ENCODE measurements at places on chromosomes 16 and 17. TPM values are rescaled to one million over a fixed set of nuclear protein-coding genes. Genes with fewer than 3 reads are reported as not detected.

The SCO1 gene
- 25.2 TPM for total RNA-seq

The RMI2 gene
- total RNA-seq, result 2.1 TPM

The CDH3 gene
- 0.14 TPM for total RNA-seq

The SLC46A1 gene
- 10.1 TPM for total RNA-seq

The TNS4 gene
- not detected for total RNA-seq

The GNG13 gene
- not detected for total RNA-seq

The ANKRD40CL gene
- not detected for total RNA-seq

The STH gene
- not detected for total RNA-seq

The ZNF19 gene
- 3.0 TPM for total RNA-seq

The MYH8 gene
- 0.09 TPM for total RNA-seq

The ABCA3 gene
- total RNA-seq, result 5.3 TPM

The CHST4 gene
- not detected for total RNA-seq

The ARHGDIG gene
- 0.28 TPM for total RNA-seq

The KRT23 gene
- total RNA-seq, result 0.28 TPM

The ANKFN1 gene
- total RNA-seq, result 0.14 TPM

The TEKT3 gene
- total RNA-seq, result not detected

The CD7 gene
- total RNA-seq, result not detected

The EME1 gene
- total RNA-seq, result 0.59 TPM

The RRAD gene
- 37.4 TPM for total RNA-seq

The CACNA1H gene
- 3.0 TPM for total RNA-seq

The CPNE7 gene
- 27.5 TPM for total RNA-seq

The TP53TG3C gene
- not detected for total RNA-seq

The KRTAP9-8 gene
- total RNA-seq, result not detected

The NOL11 gene
- 31.8 TPM for total RNA-seq

The TBX6 gene
- not detected for total RNA-seq

The SLC35G6 gene
- not detected for total RNA-seq

The MRPL12 gene
- total RNA-seq, result 7.8 TPM

The SMIM36 gene
- not detected for total RNA-seq

The RND2 gene
- 0.30 TPM for total RNA-seq

The KLHL10 gene
- total RNA-seq, result 0.28 TPM

The TGFB1I1 gene
- 47.8 TPM for total RNA-seq

The PDILT gene
- not detected for total RNA-seq

The KRTAP2-3 gene
- 0.65 TPM for total RNA-seq

The ZNRF1 gene
- total RNA-seq, result 20.9 TPM

Measured in smooth muscle cell of the umbilical artery (primary cell).